ENCODE measurements at places on chromosomes 3 and 15. TPM values are rescaled to one million over a fixed set of nuclear protein-coding genes. Genes with fewer than 3 reads are reported as not detected.

- no peaks in the 10 kb centered on the region for H3K36me3 ChIP-seq
- H3K27ac ChIP-seq = no peak overlapping the region
- no peak for DNase-seq
- no peaks in the 10 kb centered on the region for H3K4me1 ChIP-seq
These were observed 10.8 kb downstream of the ESYT3 start for GRCh38 chr3:138445236-138445635.

DNA sequence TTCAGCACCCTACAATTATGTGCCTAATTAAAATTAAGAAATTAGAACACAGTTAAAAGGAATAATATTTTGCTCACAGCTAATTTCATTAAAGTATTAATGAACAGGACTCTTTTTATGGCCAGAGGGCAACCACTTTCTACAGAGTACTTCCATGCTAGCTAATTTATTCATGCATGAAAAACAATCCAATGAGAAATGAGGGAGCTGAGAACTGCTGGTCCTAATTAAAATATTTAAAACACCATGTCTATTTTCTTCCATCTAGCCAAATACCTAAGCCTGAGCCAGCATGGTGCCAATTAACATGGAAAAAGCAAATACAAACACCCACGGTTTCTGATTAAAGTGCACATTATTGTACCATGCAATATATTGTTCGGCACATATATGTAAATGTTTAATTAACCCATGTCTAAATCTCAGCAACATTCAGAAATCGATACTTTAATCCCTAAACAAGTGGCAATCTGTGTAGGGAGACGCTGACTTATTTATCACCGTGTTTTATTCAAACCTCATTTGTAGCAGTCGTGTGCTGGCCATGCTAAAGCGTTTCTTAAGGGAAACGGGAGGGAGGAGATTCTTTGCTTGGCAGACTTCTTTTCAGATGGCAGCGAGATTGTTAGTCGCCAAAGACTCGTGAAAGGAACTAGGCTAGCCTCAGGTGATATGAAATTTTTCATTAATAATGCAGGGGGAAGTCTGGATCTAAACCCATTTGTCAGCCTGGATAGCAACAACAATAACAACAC, 193.5 kb downstream of the ANXA2 start:
- H3K4me3 ChIP-seq = no peak overlapping the region
- peaks cover 58% of the 10 kb centered on the region for H3K27me3 ChIP-seq
- H3K36me3 ChIP-seq = no peaks in the 10 kb centered on the region

GRCh38 chr15:62850791-62851291, 191.7 kb upstream of the TPM1 start:
- H3K27ac ChIP-seq = no peak overlapping the region
- no peaks in the 10 kb centered on the region for H3K36me3 ChIP-seq
- peaks cover 6% of the 10 kb centered on the region for H3K27me3 ChIP-seq
- DNase-seq = no peak
- no peak overlapping the region for H3K4me3 ChIP-seq

DNA sequence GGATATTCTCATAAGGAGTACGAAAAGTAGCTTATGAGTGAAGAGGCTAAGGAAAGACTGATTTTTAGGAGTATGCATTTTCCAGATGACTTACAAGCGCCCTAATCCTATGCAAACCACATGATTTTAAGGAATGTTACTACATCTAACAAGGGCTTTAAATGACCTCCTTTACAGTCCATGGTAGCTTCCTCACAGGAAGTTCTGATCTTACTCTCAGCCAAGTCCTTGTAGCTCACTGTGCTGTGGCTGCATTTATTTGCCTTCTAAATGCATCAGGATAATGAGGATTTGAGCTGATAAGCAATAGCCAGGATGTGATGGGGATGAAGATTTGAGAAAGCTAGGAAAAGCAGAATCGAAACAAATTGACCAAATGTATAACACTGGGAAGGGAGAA, 896.0 kb downstream of the MCTP2 start:
- H3K27me3 ChIP-seq = peaks cover 6% of the 10 kb centered on the region
- no peaks in the 10 kb centered on the region for H3K4me1 ChIP-seq
- no peaks in the 10 kb centered on the region for H3K36me3 ChIP-seq
- no peak for DNase-seq
- no peak overlapping the region for H3K27ac ChIP-seq

CPEB1 gene
- 1.1 TPM for total RNA-seq

DNA sequence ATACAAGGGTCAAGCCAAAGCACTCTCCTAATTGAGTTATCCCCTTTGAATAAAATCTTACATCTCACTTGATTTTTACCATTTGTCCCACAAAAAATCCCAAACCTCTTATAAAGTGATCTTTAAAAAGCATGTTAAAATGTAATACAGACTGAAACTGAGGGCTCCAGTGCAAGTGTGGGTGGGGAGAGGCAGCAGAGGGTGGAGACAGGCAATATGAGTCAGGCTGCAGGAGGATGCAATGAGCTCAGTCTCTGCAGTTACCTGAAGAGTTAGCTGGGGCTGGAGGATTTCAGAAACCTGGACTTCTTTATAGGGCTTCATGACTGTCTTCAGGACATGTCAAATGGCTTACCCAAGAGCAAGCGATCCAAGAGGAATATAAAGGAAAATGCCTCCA, 14.2 kb upstream of the COLQ start:
- H3K36me3 ChIP-seq = no peaks in the 10 kb centered on the region
- H3K27me3 ChIP-seq = no peaks in the 10 kb centered on the region
- H3K27ac ChIP-seq = peak overlapping the region; percentile 55
- peak; percentile 60 for DNase-seq
- peaks cover 44% of the 10 kb centered on the region for H3K4me1 ChIP-seq
- H3K4me3 ChIP-seq = peak overlapping the region; percentile 40

GOLGA8J gene
- not detected for total RNA-seq

DNA sequence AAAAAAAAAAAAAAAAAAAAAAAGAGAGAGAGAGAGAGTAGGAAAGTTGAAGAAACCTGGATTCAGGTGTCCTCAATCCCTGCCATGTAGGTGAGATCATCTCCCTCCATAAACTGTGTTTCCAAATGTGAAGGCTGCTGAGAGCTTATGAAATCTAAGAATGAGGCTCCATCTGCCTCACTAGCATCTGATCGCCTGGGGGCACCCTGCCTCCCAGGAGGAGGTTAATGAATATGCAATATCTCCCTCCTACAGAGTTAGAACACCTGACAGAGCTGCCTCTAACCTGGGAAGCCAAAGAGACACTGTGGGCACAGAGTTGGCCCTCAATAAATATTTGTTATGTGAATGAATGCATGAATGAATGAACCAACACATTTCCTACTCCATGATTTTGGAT, 23.8 kb upstream of the ZNF148 start:
- H3K27ac ChIP-seq = no peak overlapping the region
- peaks cover 27% of the 10 kb centered on the region for H3K27me3 ChIP-seq
- H3K4me1 ChIP-seq = peaks cover under 1% of the 10 kb centered on the region
- H3K4me3 ChIP-seq = no peak overlapping the region

- no peak overlapping the region for H3K27ac ChIP-seq
- no peak for DNase-seq
- H3K4me1 ChIP-seq = peaks cover 3% of the 10 kb centered on the region
- H3K4me3 ChIP-seq = no peak overlapping the region
- H3K27me3 ChIP-seq = no peaks in the 10 kb centered on the region
- peaks cover 2% of the 10 kb centered on the region for H3K36me3 ChIP-seq
These were observed 217.7 kb upstream of the CGNL1 start for GRCh38 chr15:57158589-57158988.

GRCh38 chr15:72318408-72318942, 1.5 kb downstream of the CELF6 start:
- peaks cover 19% of the 10 kb centered on the region for H3K4me1 ChIP-seq
- peak overlapping the region; percentile 83 for H3K4me3 ChIP-seq
- no peak overlapping the region for H3K27ac ChIP-seq
- no peak for DNase-seq
- H3K27me3 ChIP-seq = peaks cover 11% of the 10 kb centered on the region

CILP gene
- 0.05 TPM for total RNA-seq

GRCh38 chr15:61116825-61117224, 112.3 kb downstream of the RORA start:
- no peaks in the 10 kb centered on the region for H3K4me1 ChIP-seq
- peaks cover 18% of the 10 kb centered on the region for H3K27me3 ChIP-seq
- no peak overlapping the region for H3K27ac ChIP-seq
- no peak overlapping the region for H3K4me3 ChIP-seq
- no peaks in the 10 kb centered on the region for H3K36me3 ChIP-seq
- DNase-seq = no peak

NR1I2 gene
- total RNA-seq = 0.25 TPM

SPINK8 gene
- total RNA-seq = not detected

TLR9 gene
- 2.3 TPM for total RNA-seq

DNA sequence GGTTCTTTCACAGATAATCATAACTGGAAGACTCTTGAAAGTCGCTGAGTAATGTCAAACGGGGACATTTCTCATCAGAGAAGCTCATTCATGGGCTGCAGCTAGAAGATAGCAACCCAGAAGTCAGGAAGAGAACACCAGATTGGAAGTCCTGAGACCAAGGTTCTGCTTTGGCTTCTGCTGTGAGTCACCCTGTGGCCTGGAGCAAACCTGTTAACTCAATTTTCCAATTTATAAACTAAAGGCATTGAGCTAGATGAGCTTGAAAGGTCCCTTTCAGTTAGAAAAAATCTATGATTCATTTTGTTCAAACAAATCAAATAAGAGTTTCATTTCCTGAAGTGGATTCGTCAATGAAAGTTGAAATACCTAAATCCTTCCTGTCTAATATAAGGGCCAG, 402.2 kb downstream of the EPHB1 start:
- no peak overlapping the region for H3K27ac ChIP-seq
- H3K4me1 ChIP-seq = no peaks in the 10 kb centered on the region
- H3K36me3 ChIP-seq = no peaks in the 10 kb centered on the region

TMEM40 gene
- not detected for total RNA-seq

DNA sequence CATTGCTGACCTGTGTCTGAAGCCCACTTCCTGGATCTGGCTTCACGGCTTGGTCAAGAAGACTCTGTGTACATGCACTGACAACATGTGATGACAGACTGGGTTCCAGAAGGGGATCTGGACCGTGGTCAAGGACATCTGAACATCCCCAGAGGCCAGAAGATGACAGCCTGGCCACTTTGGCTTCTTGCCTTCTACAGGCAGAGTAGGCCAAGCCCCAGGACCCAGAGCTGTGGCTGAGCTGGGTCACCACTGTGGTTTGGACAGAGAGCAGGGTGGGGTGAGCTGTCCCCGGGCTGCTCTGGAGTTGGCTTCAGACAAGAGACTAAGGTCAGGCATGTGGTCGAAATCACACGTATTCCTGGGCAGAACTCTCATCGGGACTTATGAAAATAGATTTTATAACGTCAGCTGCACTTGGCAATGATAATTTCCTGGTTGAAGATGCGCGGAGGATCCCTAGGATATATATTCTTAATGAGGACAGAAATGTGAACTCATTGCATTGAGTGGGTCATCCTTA, 114.1 kb upstream of the FRMD4B start:
- H3K36me3 ChIP-seq = peaks cover 1% of the 10 kb centered on the region
- H3K27ac ChIP-seq = no peak overlapping the region
- H3K4me3 ChIP-seq = no peak overlapping the region
- peaks cover 10% of the 10 kb centered on the region for H3K27me3 ChIP-seq
- DNase-seq = no peak
- no peaks in the 10 kb centered on the region for H3K4me1 ChIP-seq

DUOXA2 gene
- total RNA-seq = not detected

FRMD5 gene
- total RNA-seq = 0.60 TPM

GRCh38 chr15:88748081-88748480, 55.2 kb upstream of the ACAN start:
- no peak for DNase-seq
- H3K4me3 ChIP-seq = no peak overlapping the region
- peaks cover 33% of the 10 kb centered on the region for H3K27me3 ChIP-seq
- no peak overlapping the region for H3K27ac ChIP-seq
- H3K4me1 ChIP-seq = no peaks in the 10 kb centered on the region

- H3K27me3 ChIP-seq = no peaks in the 10 kb centered on the region
- no peaks in the 10 kb centered on the region for H3K4me1 ChIP-seq
- no peaks in the 10 kb centered on the region for H3K36me3 ChIP-seq
- DNase-seq = no peak
These were observed 529.2 kb downstream of the TUSC7 start for GRCh38 chr3:117238806-117239205.

SOX14 gene
- not detected for total RNA-seq

RGMA gene
- 0.53 TPM for total RNA-seq

- H3K4me3 ChIP-seq = peak overlapping the region; percentile 63
- peaks cover 15% of the 10 kb centered on the region for H3K27me3 ChIP-seq
- DNase-seq = peak; percentile 80
- H3K27ac ChIP-seq = peak overlapping the region; percentile 45
- no peaks in the 10 kb centered on the region for H3K36me3 ChIP-seq
These were observed 60.5 kb upstream of the KLF13 start for GRCh38 chr15:31265871-31266711.

GRCh38 chr15:75921732-75922703, 18.3 kb downstream of the FBXO22 start:
- peak; percentile 8 for DNase-seq
- H3K4me1 ChIP-seq = peaks cover 17% of the 10 kb centered on the region
- H3K4me3 ChIP-seq = no peak overlapping the region
- no peak overlapping the region for H3K27ac ChIP-seq
- H3K36me3 ChIP-seq = peaks cover 25% of the 10 kb centered on the region

DNA sequence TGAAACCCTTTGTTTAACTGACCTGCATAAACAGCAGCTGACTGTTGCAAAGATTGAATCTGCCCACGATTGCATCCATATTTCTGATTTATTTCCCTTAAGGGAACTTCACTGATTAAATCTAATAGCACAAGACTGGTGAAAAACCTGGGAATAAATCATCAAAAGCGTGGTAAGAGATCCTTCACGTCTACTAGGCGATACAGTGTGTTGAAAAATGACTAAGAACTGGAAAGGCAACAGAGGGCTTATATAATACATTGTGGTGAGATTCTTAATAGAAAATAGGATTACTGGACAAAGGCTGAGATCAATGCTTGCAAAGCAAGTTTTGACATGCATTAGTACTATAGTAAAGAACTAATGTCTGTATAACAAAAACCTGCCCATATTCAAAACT, 49.0 kb downstream of the POLQ start:
- H3K36me3 ChIP-seq = peaks cover 10% of the 10 kb centered on the region
- no peaks in the 10 kb centered on the region for H3K4me1 ChIP-seq
- no peaks in the 10 kb centered on the region for H3K27me3 ChIP-seq
- DNase-seq = no peak

- H3K4me1 ChIP-seq = peaks cover 58% of the 10 kb centered on the region
- H3K27ac ChIP-seq = peak overlapping the region; percentile 93
- peak overlapping the region; percentile 79 for H3K4me3 ChIP-seq
- no peaks in the 10 kb centered on the region for H3K27me3 ChIP-seq
These were observed 517.2 kb downstream of the FOXP1 start for GRCh38 chr3:71066356-71066755.

GRCh38 chr15:29322415-29322814, 52.8 kb upstream of the NSMCE3 start:
- no peaks in the 10 kb centered on the region for H3K4me1 ChIP-seq
- H3K27me3 ChIP-seq = peaks cover 28% of the 10 kb centered on the region
- DNase-seq = no peak
- H3K27ac ChIP-seq = no peak overlapping the region
- no peak overlapping the region for H3K4me3 ChIP-seq

KIF15 gene
- total RNA-seq = 40.1 TPM

SNRPN gene
- 96.1 TPM for total RNA-seq
